ENCODE measurements at places on chromosomes 1 and 21.

- DNase-seq: no peak
Observed at GRCh38 chr1:226419284-226420029, 11.6 kb upstream of the PARP1 start.

DNA sequence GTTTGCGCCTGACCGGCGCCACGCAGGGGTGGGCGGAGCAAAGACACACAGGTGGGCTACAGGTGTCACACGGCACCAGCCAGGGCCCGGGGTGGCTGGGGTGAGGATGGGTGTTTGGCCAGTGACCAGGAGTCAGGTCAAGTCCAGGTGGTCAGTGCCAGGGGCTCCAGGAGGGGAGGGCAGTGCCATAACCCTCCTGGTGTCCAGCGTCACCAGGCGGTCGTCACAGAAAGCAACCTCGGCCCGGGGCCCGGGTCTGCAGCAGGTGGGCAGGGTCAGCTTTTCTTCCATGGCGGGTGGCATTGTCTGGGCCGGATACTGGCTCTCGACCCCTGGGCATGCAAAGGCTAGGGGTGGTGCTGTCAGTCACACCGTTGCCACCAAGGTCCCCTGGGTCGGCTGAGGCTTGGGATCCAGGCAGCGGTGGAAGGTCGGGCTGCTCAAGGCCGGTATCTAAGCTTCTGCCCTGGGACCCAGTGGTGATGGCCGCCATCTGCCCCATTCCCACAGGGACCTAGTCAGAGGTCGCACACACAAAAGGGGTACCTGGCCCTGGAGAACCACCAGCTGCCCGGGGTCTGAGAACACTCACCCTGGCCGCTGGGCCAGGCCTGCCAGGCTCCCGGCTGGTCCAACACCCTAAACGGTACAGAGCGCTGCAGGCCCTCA, 1.8 kb downstream of the FNDC10 start:
- DNase-seq: no peak

DNA sequence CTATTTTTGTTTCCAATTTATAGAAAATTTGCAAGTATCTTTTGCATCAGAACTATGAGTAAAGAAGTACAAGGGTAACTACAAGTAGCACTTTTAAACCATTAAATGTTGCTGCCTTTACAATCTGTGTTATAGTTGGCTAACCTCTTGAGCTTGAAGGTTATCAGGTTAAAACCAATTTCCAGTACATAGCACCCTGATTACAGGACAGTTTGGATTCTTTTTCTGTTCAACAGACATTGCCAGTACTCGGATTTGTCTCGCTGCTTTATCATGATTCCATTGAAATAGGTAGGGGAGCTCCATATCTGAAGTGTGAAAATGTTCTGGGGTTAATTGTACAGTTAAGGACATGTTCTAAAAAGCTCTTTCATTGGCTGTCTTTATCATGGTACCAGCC, 40.0 kb downstream of the MIA3 start:
- DNase-seq: no peak

- peak; percentile 64 for DNase-seq
Observed at GRCh38 chr1:83860490-83861221, 138.3 kb downstream of the TTLL7 start.

GRCh38 chr1:59026472-59026948, 242.7 kb upstream of the JUN start:
- DNase-seq: no peak

DNA sequence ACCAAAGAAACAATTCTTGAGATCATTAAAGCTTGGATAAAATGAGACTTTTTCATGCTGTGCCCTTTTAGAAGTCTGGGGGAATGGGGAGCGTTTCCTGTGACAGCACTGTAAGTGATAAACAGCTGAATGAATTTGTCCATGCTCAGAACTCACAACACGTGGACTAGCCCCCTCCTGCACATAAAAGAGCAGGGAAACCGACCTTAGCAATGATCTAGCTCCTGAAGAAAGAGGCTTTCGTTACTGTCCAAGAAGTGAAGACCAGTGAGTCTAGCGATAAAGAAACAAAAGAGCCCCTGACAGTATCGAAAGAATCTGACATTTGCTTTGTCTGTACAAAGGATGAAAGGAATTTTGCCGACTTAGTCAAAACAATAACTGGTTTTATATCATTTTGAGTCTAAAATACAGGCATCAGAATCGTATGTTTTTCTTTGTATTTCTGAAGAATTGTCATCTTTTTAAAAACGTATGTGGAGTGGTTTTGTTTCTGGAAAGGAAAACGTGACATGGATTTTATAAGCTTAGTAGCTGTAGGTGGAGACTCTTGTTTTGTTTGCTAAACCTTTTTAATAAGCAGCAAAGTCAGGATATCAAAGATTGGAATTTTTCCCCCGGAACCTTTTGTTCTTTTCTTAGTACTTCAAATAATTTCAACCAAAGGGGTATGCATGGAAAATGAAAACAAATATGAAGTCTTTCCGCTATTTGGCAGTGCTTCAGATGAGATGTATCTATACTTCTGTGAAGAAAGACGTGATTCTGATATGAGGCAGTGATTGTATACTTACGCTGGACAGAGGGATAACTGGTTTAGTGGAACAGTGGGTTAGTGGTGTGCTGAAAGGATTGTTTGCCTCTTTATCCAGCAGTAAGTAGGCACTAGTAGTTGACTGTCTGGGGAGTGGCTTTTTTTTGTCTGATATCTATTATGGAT, 61.0 kb downstream of the MAST2 start:
- DNase-seq: peak; percentile 29

- DNase-seq: no peak
Observed at GRCh38 chr1:230121950-230122349, 54.9 kb downstream of the GALNT2 start.

GRCh38 chr1:204081164-204081790, 8.4 kb downstream of the SOX13 start:
- DNase-seq: no peak

DNA sequence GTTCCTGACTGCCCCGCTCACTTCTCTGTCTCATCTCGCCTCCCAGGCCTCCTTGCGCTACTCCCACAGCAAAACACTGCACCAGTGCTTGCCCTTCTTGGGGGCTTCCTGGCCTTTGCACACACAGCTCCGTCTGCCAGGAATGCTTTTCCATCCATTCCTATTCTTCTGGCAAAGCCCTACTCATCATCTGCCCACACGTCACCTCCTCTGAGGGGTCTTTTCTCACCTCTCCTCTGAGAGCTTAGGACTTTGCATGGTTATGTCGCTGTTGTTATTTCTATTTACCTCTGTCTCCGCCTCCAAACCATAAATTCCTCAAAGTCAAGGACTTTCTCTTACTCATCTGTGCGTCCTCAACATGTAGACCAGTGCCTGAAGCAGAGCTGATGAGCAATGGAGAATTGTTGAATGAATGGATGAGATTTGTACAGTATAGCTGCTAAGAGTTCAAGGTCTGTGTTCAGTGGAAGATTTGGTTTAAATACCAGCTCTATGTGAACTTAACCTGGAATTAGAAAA, 26.4 kb upstream of the BTG2 start:
- no peak for DNase-seq

DNA sequence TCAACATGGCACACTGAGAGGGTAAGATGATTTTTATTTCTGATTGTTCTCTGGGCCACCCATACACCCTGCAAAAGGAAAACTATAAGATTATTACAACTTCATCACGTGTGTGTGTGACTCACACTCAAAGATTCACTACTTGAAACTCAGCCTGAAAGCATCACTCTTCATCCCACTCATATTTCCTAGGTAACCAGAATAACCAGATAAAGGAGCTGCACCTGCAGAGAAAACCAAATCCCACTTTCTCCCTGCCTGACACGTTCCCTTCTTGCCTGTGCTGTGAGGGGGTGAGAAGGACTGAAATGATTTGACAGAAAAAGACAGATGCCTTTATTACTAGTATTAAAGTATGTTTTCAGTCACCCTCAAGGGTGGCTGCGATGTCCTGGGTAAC, 131.6 kb downstream of the TGFBR3 start:
- no peak for DNase-seq

- DNase-seq: no peak
Observed at GRCh38 chr1:64545118-64545843, 75.4 kb downstream of the CACHD1 start.

DNA sequence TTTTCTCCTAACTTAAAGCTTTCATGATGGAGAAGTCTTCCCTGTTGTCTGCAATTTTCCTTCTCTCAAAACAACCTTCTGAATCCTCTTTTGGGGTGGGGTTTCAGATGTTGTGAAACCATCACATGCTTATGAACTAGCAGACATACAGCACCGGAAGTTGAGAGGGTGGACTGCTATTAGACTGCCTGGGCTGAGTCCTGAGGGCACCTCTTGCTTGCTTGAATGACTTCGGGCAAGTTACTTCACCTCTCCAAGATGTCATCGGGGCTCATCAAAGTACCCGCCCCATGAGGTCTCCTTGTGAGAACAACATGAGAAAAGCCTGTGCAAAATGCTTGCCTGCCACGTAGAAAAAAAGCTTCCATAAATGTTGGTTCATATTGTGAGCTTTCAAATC, 89.6 kb downstream of the CCDC185 start:
- DNase-seq: no peak

DNA sequence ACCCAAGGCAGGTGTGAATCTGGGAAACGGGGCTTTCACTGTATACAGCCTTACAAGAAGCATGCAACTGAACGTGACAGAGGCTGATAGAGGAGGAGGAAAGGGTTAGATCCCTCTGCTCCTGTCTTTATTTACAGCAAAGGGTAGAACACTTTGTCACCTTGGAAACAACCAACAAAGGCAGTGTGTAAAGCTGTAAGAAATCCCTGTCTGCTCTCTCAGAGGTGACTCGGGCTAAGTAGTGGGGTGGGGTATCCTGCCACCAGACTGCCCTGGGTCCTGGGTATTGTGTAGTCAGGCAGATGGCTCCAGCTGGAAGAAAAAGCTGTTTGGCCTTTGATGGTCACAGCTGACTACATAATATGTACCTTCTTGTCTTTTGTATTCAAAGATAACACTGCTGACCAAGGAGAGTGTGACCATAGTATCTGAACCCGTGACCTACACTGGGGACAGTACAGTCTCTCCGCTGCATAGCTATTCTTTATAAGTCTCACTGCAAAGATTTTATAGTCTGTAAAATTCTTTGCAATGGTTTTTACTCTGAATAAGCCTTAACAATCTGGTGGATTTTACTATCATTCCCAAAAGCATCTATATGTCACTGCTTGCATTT, 22.1 kb upstream of the POU2F1 start:
- no peak for DNase-seq

GRCh38 chr1:72845981-72846380, 563.6 kb upstream of the NEGR1 start:
- DNase-seq: no peak

DNA sequence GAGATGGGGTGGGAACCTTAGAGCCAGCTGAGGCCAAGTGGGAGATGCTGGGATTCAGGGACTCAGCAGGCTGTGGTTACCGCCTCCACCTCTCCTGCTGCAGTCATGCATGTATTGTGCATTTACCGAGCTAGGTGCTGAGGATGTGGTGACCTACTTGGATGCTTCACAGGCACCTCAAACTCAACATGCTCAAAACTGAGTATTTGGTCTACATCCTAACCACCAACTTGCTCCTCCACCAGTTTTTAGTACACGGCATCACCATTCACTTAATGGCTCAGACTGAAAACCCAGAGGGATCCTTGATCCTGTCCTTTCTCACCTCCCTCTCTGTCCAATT, 5.6 kb downstream of the CHRNB2 start:
- DNase-seq: no peak

DNA sequence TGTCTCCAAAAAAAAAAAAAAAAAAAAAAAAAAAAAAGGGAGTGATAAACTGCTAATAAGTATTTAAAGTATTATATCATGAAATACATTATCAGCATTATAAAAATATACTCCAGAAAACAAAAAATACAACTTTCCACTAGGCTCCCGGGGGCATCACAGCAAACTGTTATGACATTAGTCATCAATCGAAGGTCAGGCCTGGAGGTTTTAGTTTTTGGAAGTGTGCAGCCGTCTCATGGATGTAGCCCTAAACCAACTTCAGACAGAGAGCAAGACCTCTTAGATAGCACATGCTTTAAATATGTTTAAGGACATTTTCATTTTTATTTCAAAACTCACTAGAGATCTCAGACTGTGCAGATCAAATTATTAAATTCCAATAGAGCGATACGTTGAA, 106.3 kb downstream of the RERE start:
- DNase-seq: no peak

GRCh38 chr1:157469752-157470675, 82.3 kb downstream of the FCRL5 start:
- no peak for DNase-seq

- DNase-seq: no peak
Observed at GRCh38 chr1:50264590-50264989, 155.9 kb downstream of the ELAVL4 start.

DNA sequence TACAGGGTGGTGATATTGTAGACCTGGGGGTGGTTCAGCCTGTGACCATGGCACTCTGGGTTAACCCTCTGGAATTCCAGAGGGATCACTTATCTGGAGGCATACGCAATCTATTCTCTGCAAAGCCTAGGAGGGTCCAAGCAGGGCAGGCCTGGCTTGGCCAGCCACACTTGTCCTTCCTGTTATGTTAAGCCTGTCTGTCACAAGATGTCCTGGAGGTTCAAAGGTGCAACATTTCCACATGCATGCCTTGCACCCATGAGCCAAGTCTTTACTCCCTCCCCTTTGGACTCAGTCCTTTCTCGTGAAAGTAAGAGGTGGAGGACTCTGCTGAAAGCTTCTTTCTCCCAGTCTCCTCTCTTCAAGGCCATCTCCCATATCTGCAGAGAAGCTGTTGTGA, 345.1 kb downstream of the HHIPL2 start:
- DNase-seq: no peak

GRCh38 chr1:198437332-198437731, 103.1 kb downstream of the ATP6V1G3 start:
- DNase-seq: peak; percentile 44

DNA sequence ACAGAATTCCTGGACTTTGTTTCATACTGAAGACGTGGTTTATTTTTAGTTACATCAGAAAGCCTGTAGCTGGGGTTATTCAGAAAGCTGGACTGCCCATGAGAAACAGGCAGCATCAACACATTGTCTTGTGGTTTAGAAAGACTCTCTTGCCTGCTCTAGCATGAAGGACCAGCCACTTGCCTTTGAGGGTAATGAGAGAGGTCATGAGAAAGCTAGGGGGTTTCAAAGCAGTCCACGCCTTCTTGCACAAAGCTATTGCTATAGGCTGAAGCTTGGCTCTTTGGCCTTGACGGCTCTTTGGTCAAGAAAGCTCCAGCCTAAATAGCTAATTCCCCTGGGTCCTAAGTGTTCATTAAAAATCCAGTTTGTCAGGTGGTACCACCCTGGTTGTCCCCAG, 208.1 kb downstream of the PRDM2 start:
- no peak for DNase-seq

DNA sequence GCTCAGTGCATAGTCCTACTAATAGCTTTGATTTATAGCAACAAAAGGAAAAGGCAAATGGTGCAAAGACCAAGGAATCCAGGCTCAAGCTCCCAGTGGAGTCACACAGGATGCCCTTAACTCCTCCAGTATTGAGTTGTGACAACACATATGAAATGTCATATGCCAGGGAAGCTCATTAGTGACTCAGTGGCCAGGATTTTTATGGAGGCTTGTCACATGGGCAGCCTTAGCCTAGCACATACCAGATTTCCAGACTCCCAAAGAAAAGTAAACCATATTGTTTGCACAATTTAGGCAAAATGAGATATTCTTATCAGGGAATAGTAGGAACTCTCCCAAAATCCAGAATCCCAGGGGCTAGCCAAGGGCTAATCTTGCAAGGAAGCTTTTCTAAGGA, 129.2 kb downstream of the MAGI3 start:
- peak; percentile 17 for DNase-seq

- DNase-seq: no peak
Observed at GRCh38 chr21:44954281-44954771, 14.5 kb downstream of the SLX9 start.

- DNase-seq: no peak
Observed at GRCh38 chr1:25105836-25106235, 126.5 kb downstream of the SYF2 start.

All from cardiac muscle cell (in vitro differentiated cells and primary cell).